Glutamatergic neuron (in vitro differentiated cells): ENCODE measurements at places on chromosomes 2 and 18. TPM values are rescaled to one million over a fixed set of nuclear protein-coding genes. Genes with fewer than 3 reads are reported as not detected.

DNA sequence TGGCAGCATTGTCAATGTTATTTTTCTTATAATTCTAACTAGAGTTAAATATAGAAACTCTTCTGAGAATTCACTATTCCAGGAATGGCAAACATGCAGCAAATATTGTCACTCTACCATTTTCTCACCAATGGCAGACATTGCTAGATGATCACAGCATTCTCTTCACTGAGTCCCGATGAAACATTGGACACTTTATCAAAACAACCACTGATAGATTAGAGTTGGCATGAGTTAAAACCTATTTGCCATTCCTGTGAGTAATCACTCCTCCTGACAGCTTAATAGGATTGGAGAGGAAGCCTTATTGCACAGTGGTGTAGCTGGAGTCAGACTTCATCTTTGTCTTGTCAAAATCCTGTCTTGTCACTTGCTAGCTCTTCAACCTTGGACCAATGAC, 163.9 kb upstream of the THUMPD2 start:
- DNase-seq = no peak

GRCh38 chr2:233329489-233330135, 22.0 kb downstream of the SAG start:
- DNase-seq = no peak

- no peak for DNase-seq
These were observed 67.3 kb downstream of the CAMKMT start for GRCh38 chr2:44429034-44429433.

GRCh38 chr2:195532628-195533271, 124.3 kb upstream of the SLC39A10 start:
- DNase-seq = no peak

DNA sequence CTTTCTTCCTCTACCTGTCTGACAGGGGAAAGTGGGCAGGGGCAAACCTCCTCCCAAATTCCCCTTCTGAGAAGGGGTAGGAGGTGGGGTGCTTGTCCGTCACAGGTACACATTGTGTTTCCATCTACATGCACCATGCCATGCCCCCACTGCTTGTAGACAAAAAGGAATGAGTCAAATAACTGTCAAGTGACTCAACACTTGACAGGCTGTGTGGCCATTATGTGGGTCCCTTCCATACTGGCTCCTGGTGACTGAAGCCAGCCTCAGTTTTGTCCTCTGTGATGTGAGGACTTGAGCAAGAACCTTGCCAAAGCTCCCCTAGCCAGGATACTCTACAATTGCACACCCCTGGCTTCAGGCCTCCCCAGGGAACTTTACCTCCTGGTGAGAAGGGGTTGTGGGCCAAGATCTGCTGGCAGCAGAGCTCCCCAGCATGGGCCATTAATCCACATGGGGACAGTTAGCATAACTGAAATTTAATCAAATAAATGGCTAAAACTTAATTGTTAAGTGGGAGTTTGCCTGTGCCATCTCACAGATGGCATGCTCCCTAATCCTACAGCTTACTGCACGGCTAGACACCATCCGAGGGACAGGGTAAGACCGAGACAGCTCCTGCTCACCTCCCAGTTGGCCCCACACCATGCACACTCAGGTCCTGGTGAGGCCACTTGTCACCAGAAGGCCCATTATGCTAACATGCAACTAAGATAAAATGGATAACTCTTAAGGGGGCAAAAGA, 140.2 kb downstream of the BCL11A start:
- DNase-seq = no peak

DNA sequence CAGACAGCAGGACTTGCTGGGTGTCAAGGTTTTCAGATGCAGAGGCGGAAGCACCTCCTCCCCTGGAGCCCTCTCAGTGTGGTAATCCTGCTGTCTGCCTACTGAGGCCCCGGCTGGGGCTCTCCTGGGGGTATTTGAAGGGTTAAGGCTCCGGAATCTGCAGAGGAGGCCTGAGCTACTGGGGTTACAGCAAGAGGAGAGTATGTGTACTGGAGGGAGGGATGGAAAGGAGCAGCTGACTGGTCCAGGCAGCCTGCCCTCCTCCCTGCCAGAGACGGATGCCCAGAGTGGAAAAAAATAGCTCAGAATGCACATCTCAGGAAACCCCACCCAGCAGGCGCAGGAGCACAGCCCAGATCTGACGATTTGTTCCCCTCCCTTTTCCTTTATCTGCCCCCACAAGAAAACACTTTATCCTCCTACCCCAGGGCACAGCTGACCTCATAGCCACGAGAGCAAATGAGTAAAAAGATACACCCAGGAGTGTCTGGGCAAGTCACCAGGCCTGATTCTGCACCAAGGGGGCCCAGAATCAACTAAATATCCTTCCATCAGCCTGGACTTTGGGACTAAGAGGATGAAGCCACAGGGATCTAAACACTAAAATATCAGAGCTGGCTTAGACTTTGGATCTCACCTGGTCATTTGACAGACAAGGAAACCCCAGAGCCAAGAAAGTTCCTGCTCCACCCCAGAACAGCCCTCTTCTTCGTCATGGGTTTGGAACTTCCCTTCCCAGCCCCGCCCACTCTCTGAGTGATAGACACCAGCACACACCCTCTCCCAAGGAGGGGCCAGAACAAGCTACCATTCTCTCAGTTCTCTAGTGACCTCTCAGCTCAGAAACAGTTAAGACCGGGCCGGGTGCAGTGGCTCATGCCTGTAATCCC, 5.5 kb downstream of the TMBIM1 start:
- no peak for DNase-seq

GRCh38 chr2:65062843-65063825, 6.9 kb downstream of the CEP68 start:
- DNase-seq = no peak

DNA sequence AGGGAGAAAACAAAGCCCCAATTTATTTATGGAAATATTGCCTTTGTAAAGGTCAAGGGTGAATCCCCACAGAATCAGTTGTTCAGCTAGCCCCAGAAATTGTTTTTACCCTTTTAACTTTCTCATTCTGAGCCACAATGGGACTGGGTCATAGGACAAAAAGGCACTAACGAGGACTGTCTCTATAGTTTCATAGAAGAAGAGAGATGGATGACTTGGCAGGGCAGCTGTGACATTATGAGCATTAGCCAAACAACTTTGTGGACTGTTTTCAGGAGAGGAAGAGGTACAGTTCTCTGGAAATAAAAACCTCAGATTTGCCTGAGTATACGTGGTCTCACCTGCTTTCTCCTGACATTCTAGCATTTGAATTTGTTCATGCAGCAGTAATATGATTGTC, 1155.8 kb upstream of the CHAC2 start:
- DNase-seq = no peak

The EPB41L3 gene
- total RNA-seq = 368 TPM

The UCN gene
- total RNA-seq = 1.9 TPM

The CDK5R2 gene
- 46.1 TPM for total RNA-seq

The NYAP2 gene
- 0.32 TPM for total RNA-seq
